CD4-positive, CD25-positive, alpha-beta regulatory T cell (primary cell): ENCODE measurements at places on chromosomes 1 and 21.

DNA sequence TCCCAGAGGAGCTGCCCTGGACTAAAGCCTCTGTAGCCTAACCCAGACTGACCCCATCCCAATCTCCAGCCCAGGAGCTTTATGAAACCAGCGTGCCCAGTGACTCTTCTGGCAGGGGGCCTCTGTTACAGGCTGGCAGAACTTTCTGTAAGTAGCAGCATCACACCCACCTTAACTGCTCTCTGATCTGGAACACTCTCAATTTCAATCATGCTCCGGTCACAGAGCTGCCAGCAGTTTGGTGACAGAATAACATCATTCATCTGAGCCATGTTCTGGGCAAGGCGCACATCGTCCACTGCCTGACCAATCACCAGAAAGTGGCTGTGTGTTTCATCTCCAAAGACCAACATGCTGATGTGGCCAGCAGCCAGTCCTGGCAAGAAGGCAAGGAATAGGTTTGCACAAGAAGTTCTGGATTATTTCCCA, 14.7 kb downstream of the ADCY10 start:
- DNase-seq = no peak

- no peak for DNase-seq
These were observed 25.6 kb upstream of the PTGFR start for GRCh38 chr1:78465143-78465542.

GRCh38 chr1:28296401-28297261, 32.2 kb upstream of the MED18 start:
- no peak for DNase-seq

DNA sequence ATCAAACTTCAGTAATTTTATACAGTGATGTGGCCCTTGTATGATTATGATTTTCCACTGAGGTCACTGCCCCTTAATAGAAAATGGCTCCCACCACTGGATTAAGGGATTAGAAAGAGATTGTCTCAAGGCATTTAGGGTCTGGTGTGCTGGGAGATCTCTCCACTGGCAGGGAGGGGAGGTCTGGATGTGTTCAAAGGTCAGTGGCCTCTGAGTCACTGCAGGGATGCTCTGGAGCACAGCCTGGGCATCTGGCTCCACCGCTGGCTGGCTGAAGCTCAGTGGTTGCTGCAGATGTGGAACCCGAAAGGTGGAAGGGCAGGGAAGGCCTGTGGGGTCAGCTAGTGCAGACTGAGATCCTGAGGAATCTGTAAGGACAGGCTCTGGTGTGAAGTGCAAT, 18.3 kb upstream of the CHI3L1 start:
- DNase-seq = no peak

- no peak for DNase-seq
These were observed 89.7 kb downstream of the ADARB1 start for GRCh38 chr21:45164124-45164511.

DNA sequence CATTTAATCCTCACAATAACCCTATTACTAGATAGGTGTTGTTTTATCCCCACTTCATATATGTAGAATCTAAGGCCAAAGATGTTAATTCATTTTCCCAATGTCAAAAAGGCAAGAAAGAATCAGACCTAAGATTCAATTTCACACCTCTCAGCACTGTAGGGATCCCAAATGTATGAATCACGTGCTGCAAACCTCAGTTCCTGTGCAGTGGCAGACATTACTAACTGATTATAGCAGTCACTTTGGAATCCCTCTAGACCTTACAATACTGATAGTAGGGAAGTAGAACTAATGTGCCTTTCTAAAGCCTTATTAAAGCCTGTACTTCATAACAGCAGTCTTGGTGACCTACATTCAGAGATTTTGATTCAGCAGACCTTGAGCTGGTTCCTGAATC, 2.3 kb downstream of the C1orf87 start:
- DNase-seq = no peak

GRCh38 chr21:46545363-46545762, 59.5 kb downstream of the S100B start:
- no peak for DNase-seq

- DNase-seq = no peak
These were observed 664 bp downstream of the SLAMF1 start for GRCh38 chr1:160646180-160646579.

DNA sequence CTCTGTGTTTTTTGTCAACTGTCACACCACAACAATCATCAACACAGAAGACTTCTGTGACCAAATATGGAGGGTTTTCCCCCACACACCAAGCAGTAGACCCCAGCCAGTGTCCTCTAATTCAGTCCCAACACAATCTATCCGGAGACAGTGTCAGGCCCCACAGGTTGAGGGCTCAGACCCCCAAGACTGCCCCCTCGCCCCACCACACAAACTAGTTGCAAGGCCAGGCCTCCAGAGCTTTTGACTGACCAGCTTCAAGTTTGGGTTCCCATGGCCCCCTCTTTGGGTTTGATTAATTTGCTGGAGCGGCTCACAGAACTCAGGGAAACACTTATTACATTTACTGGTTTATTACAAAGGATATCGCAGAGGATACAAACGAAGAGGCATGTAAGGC, 37.2 kb downstream of the NEK2 start:
- no peak for DNase-seq

DNA sequence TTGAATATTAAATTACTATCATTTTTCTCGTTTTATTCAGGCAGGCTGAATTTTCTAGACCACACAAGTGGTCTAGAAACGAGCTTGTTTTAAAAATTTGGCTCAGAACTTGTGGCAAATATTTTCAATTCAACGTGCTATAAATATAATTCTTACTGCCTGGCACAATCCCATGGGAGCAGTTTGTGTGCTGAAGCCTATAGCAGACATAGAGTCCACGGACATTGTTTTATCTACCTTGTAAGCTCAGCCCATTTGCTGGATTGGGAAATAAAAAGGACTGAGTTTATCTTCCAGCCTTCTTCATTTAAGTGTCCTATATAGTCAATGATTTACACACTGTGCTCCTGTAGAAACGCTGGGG, 103.4 kb downstream of the ZBTB18 start:
- DNase-seq = no peak

DNA sequence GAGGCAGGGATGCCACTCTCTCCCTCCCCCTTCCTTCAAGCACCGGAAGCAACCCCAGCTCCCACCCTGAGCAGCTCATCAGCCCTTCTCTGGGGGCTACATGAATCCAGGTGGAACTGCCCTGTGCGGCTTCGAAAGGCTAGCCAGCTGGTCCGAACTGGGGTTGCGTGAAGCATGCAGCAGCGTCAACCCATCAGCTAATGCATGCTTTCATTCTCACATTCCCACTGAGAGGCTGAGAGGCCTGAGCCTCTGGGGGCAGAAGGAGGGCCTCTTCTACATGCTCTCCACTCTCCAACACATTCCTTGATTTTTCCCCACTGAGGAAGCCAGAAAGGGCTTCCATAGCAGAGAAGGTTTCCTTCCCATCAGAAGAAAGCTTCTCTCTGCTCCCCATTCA, 5.6 kb downstream of the RXRG start:
- no peak for DNase-seq

DNA sequence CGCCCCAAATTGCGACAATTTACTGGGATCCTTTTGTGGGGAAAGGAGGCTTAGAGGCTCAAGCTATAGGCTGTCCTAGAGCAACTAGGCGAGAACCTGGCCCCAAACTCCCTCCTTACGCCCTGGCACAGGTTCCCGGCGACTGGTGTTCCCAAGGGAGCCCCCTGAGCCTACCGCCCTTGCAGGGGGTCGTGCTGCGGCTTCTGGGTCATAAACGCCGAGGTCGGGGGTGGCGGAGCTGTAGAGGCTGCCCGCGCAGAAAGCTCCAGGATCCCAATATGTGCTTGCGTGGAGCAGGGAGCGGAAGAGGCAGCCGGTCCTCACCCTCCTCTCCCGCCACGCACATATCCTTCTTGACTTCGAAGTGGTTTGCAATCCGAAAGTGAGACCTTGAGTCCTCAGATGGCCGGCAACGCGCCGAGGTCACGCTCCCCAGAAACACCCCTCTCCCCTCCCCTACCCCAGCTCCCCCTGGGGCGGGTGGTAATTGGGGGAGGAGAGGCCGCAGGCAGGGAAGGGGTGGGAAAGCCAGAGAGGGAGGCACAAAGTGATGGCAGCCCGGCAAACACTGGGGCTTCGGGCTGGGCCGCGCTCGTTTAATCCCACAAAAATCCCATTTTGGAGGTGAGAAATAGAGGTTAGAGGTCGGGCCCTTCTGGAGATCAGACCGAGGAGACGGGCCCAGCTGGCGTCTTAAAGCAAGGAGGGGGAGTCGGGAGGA, 6.2 kb downstream of the SIM2 start:
- no peak for DNase-seq

- no peak for DNase-seq
These were observed 2.0 kb upstream of the ENAH start for GRCh38 chr1:225654688-225655508.

DNA sequence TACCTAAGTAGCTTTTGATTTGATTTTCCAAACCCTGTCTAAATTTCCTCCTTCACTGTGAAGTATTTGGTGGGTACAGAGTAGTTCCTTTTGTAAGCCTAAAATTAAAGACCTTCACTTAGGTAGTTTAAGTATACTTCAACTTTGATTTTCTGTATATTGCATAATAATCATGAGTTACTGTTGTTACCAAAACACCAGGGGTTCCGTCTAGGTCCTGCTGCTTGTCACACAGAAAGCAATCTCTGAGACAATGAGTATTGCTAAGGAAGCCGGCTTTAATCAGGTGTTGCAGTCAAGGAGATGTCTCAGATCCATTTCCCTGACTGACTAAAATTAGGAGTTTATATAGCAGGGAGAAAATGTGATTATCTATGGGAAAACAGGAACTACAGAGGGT, 15.3 kb downstream of the RPS6KC1 start:
- no peak for DNase-seq

- no peak for DNase-seq
These were observed at the start of gene SYPL2 for GRCh38 chr1:109466452-109467300. Gene SYPL2, plus strand, starts transcription at chr1:109466546. Its CDS starts 298 bp downstream, at chr1:109466844.

DNA sequence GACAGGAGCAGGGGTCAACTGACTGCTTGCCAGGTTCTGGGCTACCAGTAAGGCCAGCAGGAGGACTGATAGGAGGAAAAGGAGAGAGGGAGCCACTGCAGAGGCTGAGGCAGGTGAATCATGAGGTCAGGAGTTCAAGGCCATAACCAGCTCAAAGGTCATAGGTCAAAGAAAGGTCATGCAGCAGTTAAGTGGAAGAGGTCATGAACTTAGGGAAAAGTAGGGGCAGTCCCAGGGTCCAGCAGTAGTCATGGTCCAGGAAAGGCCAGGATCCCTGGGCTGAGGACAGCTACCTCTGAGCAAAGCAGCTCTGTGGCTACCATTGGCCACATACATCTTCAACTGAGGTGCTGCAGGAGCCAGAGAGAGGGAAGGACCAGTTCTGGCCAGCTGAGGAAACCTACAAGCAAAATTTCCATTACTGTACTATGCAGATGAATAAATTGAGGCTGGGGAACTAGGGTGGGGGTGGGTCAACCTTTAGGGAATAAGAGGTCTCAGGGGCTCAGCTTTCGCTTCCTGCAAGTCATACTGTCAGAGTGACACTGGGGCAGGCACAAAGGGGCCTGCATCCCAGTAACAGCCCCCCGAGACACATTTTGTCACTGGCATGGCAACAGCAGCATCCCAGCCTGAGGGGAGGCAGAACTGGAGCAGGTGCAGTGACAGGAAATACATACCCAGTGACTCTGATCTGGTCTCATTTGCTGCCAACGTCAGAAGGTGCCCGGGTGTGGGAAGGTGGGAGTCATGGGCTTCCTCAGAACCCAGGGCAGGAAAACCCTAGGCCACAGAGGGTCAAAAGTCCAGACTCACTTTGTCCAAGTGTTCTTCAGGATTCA, 5.2 kb upstream of the INPP5B start:
- DNase-seq = no peak

GRCh38 chr1:226609836-226610455, 61.4 kb downstream of the STUM start:
- DNase-seq = no peak

DNA sequence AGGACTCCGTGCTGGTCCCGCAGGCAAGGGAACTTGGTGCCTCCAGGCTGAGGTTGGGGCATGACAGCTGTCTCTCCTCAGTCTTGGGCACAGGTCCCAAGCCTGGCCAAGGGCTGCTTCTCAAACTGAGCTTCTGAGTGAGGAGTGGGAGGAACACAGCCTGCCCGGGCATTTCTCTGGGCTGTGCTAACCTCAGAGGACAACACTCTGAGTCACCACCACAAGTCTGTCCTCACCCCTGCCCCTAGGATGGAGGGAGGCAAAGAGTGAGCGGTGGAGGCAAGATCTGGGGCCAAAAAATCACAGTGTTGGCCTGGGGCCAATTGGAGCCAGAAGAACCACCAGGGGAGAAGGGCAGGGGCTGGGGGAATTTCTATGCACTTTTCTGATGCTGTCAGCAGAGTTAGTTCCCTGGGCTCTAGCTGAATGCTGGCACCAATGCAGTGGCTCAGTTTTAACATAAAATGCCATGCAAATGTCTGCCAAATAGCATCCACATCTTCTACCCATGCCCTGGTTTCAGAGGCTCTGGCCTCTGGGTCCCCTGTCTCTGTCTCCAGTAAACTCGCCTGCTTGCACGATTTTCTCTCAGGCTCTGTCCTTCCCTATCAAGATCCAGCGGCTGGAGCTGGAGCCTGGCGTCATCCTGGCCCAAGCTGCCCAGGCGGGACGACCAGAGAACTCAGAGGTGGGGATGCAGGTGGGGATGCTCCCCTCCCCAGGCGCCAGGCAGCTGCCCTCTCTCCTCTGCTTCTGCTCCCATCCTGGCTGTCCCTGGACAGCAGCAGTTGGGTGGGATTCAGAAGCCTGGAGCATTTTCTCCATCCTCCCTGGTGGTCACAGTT, 11.0 kb upstream of the CDK18 start:
- DNase-seq = no peak

DNA sequence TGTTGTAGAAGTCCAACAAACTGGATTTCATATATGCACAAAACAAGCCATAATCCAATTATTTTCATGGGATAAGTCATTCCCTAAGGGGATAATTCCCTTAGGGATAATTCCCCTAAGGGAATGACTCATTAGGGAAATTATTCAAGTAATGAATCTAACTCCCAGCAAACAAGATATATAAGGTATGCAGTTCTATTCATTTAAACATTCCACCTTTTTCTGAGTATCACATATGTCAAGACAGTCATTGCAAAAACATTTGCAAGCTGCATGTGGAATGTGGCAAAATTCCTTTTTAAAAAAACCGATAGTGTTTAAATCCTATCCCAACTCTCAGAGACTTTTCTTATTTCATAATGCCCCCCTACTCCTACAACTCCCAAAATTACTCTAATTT, 131.2 kb downstream of the AKT3 start:
- no peak for DNase-seq

DNA sequence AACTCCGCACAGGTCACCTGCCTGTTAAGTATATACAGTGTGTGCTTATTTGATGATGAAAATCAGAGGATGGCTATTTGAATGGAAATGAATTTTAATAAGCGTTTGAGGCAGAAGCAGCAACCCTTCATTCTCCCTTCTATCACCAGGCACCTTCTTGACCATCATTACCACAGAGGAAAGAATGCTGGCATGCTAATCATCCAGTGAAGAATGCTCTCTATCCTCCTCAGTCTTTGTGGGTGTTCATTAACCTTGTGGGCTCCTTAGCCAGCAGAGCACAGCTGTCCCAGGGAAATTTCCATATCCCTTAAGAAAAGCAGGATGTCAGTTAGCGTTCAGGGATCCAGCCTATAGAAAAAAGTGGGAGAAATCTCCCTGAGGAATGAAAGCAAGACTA, 428.0 kb upstream of the CAMK1G start:
- DNase-seq = no peak

GRCh38 chr1:74964508-74965102, 169.6 kb upstream of the LHX8 start:
- DNase-seq = no peak
